ENCODE measurements at places on chromosomes 1 and 21.
A peak's percentile ranks its signal among the peaks of the same experiment; 100 is the strongest.

- DNase-seq, result no peak
Measured at GRCh38 chr21:23601549-23601948, 2005.7 kb downstream of the MRPL39 start.

GRCh38 chr1:208445758-208446203 lies 201.6 kb upstream of the PLXNA2 start:
- DNase-seq, result no peak

DNA sequence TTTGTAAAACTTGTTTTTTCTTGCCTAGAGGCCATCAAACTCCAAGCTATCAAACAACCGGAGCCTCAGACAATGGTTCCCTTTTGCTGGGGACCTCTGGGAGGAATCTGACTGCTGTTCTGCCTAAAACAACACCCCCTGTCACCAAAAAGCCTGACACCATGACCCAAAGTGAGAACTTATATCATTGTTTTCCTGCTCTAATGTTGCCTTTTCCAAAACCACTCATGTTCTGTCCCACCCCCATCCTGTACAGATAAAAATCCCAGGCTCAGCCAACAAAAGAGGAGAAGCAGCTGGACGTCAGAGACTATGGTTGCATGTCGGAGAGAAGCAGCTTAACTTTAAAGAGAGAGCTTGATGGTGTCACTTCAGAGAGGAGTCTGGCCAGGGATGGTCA lies 327.2 kb upstream of the CXADR start:
- no peak for DNase-seq

- DNase-seq, result no peak
Measured at GRCh38 chr21:39456665-39457064, 4.9 kb downstream of the SH3BGR start.

- DNase-seq, result peak; percentile 8
Measured at GRCh38 chr1:160260406-160261382, 1.7 kb downstream of the DCAF8 start.

DNA sequence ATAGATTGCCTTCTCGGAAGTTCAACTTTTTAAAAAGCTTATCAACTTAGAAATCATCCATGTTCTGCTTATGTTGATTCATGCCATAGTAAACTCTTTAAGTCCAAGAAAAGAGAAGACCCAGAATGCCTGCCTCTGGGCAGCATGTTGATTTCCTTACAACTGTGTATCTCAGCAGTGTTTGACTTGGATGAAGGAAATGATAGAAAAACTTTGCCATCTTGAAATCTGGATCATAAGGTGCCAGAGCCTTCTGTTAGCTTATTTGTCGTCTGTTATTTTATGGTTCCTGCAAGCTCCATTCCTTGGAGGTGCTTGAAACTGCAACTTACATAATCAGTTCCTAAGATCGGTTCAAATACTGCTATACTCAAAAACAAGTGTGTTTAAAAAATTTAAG lies 124.5 kb downstream of the ATP5PO start:
- DNase-seq, result no peak

DNA sequence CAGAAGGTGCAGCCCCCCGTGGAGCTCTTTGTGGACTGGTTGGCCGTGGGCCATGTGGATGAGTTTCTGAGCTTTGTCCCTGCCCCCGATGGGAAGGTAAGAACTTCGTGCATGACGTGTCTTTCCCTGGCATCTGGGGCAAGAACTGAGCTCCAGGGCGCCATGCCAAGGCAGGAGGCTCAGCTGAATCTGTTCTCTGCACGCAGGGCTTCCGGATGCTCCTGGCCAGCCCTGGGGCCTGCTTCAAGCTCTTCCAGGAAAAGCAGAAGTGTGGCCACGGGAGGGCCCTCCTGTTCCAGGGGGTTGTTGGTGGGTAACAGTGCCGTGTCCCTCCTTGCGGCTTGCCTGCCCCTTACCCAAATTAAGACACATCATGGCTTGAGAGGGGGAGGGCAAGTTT lies 27.7 kb downstream of the PADI3 start:
- DNase-seq, result no peak

Measured in NCI-H1105 (cell line).